ENCODE measurements at places on chromosomes 3 and 15. TPM values are rescaled to one million over a fixed set of nuclear protein-coding genes. Genes with fewer than 3 reads are reported as not detected.

RTP4 gene
- not detected for total RNA-seq

RASL12 gene
- 1.7 TPM for total RNA-seq

SMAD6 gene
- 29.0 TPM for total RNA-seq

DNA sequence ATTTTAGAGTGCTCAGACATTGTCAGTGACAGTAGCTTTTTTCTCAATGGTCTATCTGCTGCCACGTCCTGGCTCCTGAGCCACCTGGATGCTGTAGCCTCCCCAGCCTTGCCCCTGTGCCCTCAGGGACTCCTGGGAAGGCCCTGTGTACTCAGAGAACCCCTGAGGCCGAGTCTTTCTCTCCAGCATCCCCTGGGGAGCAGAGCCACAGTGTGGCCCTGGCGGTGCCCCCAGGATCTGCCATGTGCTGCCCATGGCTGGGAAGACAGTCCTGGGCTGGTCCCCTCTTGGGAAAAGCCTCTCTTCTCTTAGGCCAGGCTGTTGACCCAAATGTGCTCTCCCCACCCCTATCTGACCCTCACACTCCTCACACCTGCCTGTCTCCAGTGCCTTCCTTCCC is 5.0 kb downstream of the MYD88 start:
- H3K4me1 ChIP-seq, result peaks cover 9% of the 10 kb centered on the region
- no peak for DNase-seq
- H3K27me3 ChIP-seq, result no peaks in the 10 kb centered on the region
- H3K36me3 ChIP-seq, result peaks cover 11% of the 10 kb centered on the region
- no peak overlapping the region for H3K4me3 ChIP-seq

DNA sequence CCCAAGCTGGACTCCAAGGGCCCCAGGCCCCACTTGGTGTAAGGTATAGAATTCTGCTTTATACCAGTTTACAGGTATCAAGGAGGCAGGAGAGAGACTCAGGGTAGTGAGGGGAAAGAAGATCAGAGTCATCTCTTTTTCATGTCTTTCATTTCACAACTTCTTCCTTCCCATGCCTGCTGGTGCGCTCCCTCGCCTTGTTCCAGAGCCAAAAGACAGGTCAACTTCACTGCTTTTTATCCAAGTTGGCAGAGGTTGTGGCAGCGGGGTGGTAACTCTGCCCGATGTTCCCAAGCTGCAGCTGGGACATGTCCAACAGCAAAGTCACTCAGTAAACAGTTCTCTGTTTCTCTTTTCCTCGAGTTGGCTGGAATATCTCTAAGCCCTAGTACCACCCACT is 86.3 kb upstream of the TCF12 start:
- H3K4me3 ChIP-seq, result peak overlapping the region; percentile 45
- H3K36me3 ChIP-seq, result no peaks in the 10 kb centered on the region
- DNase-seq, result no peak
- H3K27me3 ChIP-seq, result no peaks in the 10 kb centered on the region
- H3K4me1 ChIP-seq, result peaks cover 48% of the 10 kb centered on the region
- H3K27ac ChIP-seq, result peak overlapping the region; percentile 91

DNA sequence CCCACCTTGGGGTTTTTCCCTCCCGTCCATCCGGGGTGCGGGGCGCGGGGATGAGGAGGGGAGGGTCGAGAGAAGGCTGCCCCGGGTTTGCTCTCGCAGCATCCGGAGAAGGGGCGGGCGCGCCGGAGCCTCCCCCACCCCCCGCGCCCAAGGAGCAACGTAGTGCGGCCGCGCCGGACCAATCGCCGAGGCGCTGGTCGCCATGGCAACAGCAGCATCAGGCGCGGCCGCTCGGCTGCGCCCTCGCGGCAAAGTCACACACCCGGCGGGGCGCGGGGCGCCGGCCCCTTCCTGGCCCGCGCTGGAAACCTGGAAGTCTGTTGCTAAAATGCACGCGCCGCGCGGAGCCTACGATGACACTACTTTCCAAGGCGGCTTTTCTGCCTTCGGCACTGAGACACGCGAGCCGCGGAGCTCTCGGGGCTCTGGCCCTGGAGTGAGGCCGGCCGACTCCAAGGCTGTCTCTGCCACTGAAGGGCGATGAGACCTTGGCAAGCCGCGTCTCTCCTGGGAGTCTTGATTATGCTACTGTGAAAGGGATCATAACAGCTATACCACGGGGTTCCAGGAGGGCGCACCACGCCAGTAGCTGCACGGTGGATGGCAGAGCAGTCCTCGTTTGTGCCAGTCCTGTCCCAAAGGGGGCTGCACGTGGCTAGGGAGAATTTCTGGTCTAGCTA is at the start of gene IQSEC1:
Gene IQSEC1 (minus strand): TSS at position 104 of the 680 bp plus-strand sequence. CDS start 415 bp downstream, outside the sequence.
- no peaks in the 10 kb centered on the region for H3K36me3 ChIP-seq
- H3K4me3 ChIP-seq, result peak within 1 kb of the TSS; percentile 61
- no peak within 1 kb of the TSS for H3K27ac ChIP-seq
- no peak for DNase-seq
- H3K27me3 ChIP-seq, result peaks cover 36% of the 10 kb centered on the region

- H3K36me3 ChIP-seq, result no peaks in the 10 kb centered on the region
- H3K27ac ChIP-seq, result no peak overlapping the region
- no peak overlapping the region for H3K4me3 ChIP-seq
- no peaks in the 10 kb centered on the region for H3K27me3 ChIP-seq
- DNase-seq, result no peak
Measured at GRCh38 chr3:99625237-99625622, 13.2 kb upstream of the COL8A1 start.

DNA sequence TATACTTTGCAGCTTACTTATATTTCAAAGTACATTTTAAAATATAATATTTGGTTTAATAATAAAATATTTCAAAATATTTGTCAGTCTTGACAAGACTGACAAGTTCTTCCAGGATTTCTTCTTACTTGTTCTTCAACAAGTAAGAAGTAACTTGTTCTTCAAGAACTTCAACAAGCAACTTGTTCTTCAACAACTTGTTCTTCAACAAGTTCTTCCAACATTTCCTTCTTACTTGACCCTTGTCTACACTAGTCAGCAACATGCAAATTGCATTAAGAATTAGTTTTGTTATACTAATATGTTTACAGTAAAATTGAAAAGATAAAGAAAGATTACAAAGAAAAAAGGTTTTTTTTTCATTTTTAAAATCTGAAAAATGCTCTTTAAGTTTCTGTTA is 731.7 kb downstream of the NSUN3 start:
- H3K27me3 ChIP-seq, result no peaks in the 10 kb centered on the region
- H3K4me3 ChIP-seq, result no peak overlapping the region
- no peak overlapping the region for H3K27ac ChIP-seq

- no peaks in the 10 kb centered on the region for H3K27me3 ChIP-seq
- no peak for DNase-seq
- no peak overlapping the region for H3K4me3 ChIP-seq
- H3K4me1 ChIP-seq, result no peaks in the 10 kb centered on the region
- H3K36me3 ChIP-seq, result no peaks in the 10 kb centered on the region
- H3K27ac ChIP-seq, result no peak overlapping the region
Measured at GRCh38 chr15:54026258-54026657, 48.0 kb downstream of the UNC13C start.

- H3K27me3 ChIP-seq, result no peaks in the 10 kb centered on the region
- no peak overlapping the region for H3K4me3 ChIP-seq
- H3K36me3 ChIP-seq, result peaks cover 2% of the 10 kb centered on the region
Measured at GRCh38 chr15:73599934-73600333, 33.3 kb downstream of the NPTN start.

GRCh38 chr3:16064642-16065414 is 109.7 kb upstream of the GALNT15 start:
- peak overlapping the region; percentile 82 for H3K27ac ChIP-seq
- H3K27me3 ChIP-seq, result no peaks in the 10 kb centered on the region
- no peak overlapping the region for H3K4me3 ChIP-seq

DNA sequence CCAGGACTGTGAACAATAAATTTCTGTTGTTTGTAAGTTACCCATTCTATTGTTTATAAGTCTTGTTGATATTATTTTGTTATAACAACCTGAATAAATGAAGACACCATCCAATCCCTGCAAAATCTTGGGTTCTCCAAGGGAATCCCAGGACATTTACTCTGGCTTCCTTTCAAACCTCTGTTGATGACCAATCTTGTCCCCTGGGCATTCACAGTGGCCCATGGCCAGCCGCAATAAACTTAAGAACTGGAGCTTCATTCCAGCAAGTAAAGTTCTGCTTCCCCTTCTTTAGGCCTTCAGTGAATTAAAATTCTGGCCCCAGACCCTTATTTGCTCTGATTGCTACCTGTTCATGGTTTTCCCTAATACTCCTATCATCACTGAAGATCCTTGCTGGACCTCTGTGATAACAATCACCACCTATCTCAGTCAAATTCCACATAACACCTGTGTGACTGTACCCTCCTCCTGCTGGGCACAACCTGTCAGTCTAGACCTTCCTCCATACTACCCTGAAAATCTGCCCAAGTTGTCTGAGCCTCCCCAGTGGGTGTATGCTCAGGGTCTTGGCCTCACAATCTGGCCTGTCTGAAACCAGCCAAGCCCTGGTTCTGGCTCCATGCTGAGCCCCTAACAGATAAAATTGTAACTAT is 153.1 kb downstream of the SEMA6D start:
- no peak for DNase-seq
- peaks cover 1% of the 10 kb centered on the region for H3K36me3 ChIP-seq
- H3K27ac ChIP-seq, result peak overlapping the region; percentile 93
- H3K4me3 ChIP-seq, result no peak overlapping the region
- peaks cover 48% of the 10 kb centered on the region for H3K4me1 ChIP-seq

- peaks cover 12% of the 10 kb centered on the region for H3K4me1 ChIP-seq
- DNase-seq, result no peak
- no peaks in the 10 kb centered on the region for H3K27me3 ChIP-seq
- no peaks in the 10 kb centered on the region for H3K36me3 ChIP-seq
- H3K4me3 ChIP-seq, result no peak overlapping the region
- H3K27ac ChIP-seq, result no peak overlapping the region
Measured at GRCh38 chr3:48218537-48218936, 4.8 kb upstream of the CAMP start.

- DNase-seq, result no peak
- no peak overlapping the region for H3K27ac ChIP-seq
- H3K36me3 ChIP-seq, result no peaks in the 10 kb centered on the region
Measured at GRCh38 chr15:27672537-27672936, 426.6 kb downstream of the OCA2 start.

DNA sequence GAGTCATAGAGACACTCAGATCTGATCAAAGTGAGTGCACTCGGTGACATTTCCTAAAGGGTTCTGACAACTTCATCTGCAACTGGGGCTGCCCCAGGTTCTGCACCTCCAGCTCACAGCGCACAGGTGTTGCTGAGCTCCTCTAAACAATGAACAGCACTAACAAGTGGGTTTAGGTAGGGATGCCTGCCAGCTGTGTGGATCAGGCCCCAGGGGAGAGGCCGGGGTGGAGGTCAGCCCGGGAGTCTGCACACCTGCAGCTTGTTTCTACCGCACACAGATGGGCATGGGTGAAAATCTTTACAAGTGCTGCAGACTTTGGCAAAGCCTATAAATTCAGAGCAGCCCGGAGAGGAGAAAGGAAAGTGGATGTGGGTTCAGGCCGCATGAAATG is 355 bp downstream of the FBXW12 start:
- H3K4me3 ChIP-seq, result no peak overlapping the region
- peaks cover 6% of the 10 kb centered on the region for H3K27me3 ChIP-seq
- H3K4me1 ChIP-seq, result no peaks in the 10 kb centered on the region
- no peaks in the 10 kb centered on the region for H3K36me3 ChIP-seq
- H3K27ac ChIP-seq, result no peak overlapping the region

Measured in chondrocyte (in vitro differentiated cells).